ENCODE measurements at places on chromosomes 4 and X.

DNA sequence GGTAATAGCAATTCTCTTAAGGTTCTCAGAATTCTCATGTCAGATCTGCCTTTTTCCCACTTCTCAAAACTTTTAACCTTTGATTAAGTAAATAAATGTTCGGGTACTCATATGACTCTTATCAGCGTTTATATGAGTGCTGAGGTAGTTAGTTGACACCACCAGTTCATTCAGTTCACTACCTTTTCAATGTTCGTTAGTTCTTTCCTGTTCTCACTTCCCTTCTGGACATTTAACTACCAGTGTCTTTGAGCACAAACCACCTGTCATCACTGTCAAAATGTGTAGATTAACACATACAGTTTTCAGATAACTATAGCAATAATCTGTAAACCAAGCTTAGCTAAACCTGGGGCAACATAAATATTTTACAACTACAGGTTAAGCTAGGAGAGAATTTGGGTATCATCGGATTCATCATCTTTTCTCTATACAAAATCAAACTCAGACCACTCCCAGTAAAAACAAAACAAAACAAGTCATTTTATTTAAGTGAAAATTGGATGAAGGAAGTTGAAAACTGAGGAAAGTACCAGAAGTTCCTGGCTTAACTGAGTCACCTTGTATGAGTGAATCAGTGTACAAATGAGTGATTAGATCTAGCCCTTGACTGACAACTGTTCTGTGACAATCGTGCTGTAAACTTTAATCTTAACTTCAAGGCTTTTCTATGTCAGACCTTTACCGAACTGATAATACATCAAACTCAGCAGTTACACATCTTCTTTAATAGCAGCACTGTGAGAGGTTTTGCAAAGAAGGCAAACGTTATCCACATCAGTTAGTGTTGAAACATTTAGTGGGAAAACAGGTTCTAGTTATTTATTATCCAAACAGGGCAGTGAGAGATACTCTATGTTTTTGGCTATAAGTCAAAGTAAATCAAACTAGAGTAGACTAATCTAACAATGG lies 41.9 kb downstream of the ARHGEF38 start:
- no peak for DNase-seq

DNA sequence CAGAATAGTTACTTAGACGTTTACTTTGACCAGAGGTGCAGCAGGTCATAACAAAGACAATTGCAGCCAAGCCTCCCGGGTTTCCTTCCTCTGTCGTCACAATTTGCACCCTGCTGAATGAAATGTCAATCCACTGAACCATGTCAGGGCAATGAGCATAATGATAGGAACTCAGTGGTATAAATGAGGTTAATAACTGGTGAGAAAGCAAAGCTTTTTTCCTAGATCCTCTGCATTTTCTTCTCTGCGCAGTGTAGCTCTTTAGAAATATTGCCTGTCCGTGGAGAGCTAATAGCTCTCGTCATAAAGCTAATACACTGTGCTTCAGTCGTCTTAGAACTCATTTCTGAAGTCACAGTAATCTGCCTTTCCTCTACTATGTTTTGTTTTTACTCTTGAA lies 1960.1 kb upstream of the ADGRL3 start:
- no peak for DNase-seq

- no peak for DNase-seq
Observed at GRCh38 chr4:123113155-123113554, 190.8 kb upstream of the NUDT6 start.

GRCh38 chrX:9955506-9955905 lies 11.7 kb upstream of the CLDN34 start:
- no peak for DNase-seq

- DNase-seq, result peak; percentile 43
Observed at GRCh38 chr4:1052231-1052671, 40.8 kb downstream of the FGFRL1 start.

- no peak for DNase-seq
Observed at GRCh38 chrX:78595901-78596502, 63.1 kb downstream of the RTL3 start.

DNA sequence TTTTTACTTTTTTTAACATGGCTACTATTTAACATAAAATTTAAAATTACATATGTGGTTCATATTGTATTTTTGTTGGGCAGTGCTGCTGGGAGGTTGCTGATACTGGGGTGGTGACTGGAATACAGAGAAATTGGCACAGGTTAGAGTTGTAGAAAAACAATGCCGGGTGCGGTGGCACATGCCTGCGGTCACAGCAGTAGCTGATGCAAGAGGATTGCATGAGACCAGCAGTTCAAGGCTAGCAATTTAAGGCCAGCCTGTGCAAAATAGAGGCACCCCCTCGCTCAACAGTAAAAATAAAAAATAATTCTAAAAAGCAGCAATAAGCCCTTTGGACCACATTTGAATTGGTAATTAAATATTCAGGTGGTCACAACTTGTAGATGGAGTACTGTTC lies 11.8 kb upstream of the CPE start:
- no peak for DNase-seq

Data from breast epithelium (tissue), 4 donors.